GM23248 (cell line): ENCODE measurements at places on chromosomes 7 and 10.

GRCh38 chr10:102493771-102494170, 8.7 kb downstream of the ACTR1A start:
- DNase-seq: no peak

DNA sequence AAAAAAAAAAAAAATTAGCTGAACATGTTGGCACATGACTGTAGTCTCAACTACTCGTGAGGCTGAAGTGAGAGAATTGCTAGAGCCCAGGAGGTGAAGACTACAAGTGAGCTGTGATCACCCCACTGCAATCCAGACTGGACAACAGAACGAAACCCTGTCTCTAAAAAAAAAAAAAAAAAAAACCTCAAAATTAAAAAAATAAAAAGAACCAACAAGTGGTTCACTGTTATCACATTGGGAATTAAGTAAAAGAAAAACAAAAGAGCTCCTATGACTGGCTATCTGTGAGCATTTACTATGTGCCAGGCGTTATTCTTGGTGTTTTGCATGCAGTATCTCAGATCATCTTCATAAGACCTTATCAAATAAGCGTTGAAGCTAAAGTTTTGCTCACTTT, 66.0 kb downstream of the ANLN start:
- DNase-seq: no peak

DNA sequence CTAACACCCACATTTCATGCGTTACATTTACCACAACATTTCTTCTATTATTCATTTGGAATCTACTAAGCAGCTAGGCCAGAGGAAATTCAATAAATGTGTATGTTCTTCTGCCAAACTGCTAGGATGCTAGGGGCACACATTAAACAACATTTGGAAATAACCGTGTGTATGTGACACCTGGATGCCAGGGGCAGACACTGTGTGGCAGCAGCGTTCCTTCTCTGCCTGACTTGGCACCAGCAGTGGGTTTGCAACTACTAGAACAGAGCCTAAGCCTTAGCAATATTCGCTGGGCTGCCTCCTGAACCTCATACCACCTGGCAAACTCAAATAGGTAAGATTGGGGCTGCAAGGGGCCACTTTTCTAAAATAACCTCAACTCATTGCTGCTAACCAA, 182.1 kb downstream of the CHCHD3 start:
- no peak for DNase-seq

DNA sequence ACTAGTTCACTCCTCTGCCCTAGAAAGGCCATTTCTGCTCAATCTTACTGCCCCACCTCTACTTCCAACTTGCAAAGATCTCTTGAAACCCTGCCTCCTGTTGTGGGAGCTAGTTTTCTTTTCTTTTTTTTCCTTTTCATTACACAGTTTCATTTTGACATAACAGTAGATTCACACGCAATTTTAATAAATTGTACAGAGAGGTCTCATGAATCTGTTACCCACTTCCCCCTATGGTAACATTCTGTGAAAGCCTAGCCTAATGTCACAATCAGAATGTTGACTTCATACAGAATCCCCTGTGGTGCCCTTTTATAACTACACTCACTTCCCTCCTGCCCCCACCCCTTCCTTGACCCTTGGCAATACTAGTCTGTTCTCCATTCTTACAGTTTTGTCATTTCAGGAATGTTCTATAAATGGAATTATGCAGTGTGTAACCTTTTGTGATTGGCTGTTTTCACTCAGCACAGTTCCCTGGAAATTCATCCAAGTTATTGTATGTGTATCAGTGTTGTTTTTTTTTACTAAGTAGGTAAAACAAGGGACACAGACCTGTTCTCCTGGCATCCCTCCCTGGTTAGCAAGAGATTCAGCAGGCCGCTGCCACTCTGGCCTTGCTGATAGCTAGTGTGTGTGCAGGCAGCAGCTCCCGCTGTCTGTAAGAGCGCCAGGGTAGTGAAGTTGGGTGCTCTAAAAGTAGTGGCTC, 21.5 kb downstream of the CHST3 start:
- peak; percentile 63 for DNase-seq

DNA sequence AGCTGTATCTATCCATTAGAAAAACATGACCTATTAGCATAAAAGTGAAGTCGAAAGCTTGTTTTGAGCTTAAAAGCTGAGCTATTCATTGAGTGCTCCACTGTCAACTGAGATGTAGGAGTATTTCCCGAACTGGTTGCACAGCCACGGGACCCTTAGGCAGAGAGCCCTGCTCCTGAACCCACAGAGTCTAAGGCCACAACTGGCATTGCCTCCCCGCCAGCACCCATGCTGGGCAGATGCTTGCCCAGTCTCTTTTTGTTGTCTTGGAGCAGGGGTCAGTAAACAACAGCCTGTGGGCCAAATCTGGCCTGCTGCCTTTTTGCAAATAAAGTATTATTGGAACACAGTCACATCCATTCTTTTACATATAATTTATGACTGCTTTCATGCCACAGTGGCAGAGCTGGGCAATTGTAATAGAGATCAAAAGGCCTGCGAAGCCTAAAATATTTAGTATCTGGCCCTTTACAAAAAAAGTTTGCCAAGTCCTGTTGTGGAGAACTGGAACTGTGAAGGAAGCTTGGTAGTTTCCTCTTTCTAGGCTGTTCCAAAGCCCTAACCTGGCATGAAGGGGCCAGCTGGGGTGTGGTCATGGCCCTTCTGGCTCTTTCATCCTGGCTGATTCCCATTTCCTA, 58.4 kb upstream of the WAPL start:
- DNase-seq: no peak

- peak; percentile 36 for DNase-seq
Measured at GRCh38 chr10:68871731-68872342, 29.3 kb upstream of the DDX50 start.

DNA sequence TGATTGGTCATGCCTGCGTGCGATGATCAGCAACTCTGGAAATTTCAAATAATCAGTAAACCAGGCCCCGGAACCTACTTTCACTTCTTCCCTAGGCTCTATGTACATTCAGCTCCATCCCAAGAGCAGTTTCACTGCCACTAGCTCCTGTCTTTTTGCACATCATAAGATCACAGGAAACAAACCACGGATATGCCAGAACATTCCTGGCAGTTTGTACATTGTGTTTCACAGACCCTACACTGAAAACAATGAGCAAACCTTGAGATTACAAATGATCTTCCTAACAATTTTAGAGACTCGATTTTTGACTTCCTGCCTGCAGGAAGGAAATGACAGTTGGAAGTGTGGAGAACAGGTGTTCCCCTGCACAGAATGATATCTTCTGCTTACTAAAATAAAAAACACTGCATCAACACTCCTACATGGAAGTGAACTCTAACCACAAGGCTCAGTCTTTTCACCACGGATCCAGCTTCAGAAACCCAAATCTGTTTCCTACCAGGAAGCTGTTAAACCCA, 7.6 kb upstream of the TMEM236 start:
- no peak for DNase-seq

GRCh38 chr10:11730779-11731178, 11.4 kb upstream of the ECHDC3 start:
- no peak for DNase-seq

DNA sequence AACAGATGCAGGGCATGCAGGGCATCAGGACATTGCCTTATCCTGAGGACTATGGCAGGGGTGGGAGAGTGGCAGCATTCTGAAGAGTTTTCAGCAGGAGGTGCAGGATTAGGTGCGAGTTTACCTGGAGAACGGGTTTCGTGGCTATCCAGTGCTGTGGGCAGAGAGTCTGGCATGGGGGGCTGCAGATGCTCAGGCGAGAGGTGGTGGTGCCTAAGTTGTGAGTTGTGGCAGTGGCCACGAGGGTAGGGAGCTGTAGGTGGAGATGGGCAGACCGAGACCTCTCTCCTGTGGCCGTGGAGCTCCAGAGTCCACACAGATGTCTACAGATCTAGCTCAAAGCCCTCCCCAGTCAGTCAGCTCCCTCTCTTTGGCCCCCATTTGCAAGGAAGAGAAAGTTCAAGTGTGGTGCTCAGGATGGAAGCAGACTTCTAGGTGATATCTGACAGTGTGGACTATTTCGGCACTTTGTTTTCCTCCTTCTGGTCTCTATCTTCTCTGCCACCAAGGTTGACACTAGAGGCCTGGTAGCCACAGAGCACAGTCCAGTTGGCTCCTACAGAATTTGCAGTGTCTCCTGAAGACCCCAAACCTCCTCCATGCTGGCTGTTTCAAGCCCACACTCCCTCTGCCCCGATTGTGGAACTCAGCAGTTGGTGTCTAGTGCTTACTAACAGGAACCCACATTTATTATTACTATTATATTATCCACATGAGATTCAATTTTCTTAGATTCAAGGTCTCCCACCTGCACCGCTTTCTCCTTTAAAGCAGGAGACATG, 955.7 kb upstream of the ZNF722 start:
- DNase-seq: no peak

- DNase-seq: peak; percentile 53
Measured at GRCh38 chr7:46220066-46220630, 299.1 kb upstream of the IGFBP3 start.

DNA sequence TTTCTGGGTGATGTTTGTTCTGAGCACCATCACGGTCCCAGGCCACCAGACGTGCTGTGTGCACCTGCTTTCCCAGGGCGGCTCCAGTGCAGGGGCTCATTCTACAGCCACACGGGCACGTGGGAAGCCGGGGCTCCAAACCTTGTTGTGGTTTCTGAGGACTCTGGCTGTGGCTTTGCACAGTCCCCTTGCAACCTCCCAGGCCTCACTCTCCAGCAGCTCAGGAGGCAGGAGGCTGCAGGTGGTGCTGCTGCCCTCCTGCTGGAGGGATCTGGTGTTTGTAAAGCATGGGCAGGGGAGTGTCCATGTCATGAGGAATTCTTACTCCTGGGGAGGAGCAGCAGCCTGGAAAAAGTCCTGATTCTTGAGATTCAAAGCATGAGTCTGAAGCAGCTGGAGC, 54.3 kb downstream of the INSYN2A start:
- DNase-seq: no peak
